ENCODE measurements at places on chromosomes 1 and 21.

- no peak for DNase-seq
These were observed 45.3 kb downstream of the SLC66A1 start for GRCh38 chr1:19357299-19357986.

GRCh38 chr1:221045842-221046831 lies 166.9 kb downstream of the HLX start:
- no peak for DNase-seq

GRCh38 chr1:54812801-54813484 lies 11.8 kb upstream of the TTC22 start:
- no peak for DNase-seq

DNA sequence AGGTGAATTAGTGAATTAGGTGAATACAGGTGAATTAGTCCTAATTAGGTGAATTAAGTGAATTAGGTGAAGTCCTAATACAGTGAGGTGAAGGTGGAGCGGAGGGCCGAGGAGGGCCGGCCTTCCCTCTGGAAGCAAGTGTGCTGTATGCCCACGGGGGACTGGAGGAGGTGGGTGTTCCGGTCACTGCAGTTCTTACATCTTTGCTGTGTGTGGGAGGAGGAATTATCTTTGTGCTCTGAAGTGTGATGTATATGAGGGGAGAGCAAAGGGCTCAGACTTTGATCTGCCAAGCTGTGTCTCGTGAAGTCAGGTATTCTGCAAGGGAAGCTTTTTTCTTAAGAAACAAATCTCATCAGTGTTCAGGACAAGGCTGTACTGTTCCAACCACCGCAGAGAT lies 45.4 kb downstream of the AGPAT3 start:
- DNase-seq = no peak

- no peak for DNase-seq
These were observed 8.6 kb downstream of the LDLRAD1 start for GRCh38 chr1:54009406-54009805.

DNA sequence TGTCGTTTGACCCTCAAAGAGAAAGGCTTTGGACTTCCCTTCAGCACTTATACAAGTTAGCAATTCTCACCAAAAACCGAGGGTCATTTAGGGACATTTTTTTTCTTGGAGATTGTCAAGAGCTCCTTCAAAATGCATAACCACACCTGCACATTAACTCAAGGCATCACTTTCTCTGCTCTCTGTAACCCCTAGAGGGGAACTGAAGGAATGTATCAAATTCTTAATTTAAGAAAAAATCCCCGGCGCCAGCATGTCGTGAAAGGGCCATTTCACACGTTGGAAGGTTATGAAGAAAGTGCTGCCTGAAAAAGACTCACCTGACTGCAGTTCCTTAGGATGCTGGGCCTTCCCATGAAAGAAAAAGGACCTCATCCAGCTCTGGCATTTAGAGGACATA lies 131.6 kb upstream of the ZC3H12A start:
- no peak for DNase-seq

DNA sequence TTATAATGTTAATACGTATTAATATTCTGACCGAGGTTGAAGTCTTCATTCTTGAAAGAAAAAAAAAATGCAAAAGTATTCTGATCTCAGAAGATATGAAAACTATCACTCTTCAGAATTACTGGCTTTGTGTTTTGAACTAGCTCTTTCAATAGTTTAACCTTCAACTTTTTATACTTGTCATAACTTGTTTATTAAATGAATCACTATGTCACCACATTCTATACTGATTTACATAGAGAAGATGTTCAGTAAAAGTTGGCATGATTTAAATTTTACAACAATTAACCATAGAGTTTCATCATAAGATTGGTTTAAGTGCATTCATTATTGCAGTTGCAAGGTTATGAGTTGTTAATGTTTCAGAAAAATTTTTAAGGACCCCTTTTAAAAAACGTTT lies 57.3 kb downstream of the HS2ST1 start:
- DNase-seq = no peak

DNA sequence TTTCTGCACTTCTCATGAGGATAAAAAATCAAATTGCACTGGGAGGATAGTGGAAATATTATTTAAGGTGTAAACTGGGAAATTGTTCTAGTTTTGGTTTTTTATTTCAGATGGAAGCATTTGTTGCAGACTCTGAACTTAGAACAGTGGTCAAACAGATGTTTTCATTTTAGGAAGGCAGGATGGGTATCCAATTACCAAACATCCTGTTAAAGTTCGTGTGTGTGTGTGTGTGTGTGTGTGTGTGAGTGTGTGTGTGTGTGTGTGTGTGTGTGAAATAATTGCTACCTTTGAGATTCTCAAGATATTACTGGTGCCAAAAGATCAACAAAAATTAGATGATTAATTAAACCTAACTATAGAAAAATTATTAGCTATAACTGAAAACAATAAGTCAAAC lies 24.3 kb upstream of the DUSP10 start:
- no peak for DNase-seq

DNA sequence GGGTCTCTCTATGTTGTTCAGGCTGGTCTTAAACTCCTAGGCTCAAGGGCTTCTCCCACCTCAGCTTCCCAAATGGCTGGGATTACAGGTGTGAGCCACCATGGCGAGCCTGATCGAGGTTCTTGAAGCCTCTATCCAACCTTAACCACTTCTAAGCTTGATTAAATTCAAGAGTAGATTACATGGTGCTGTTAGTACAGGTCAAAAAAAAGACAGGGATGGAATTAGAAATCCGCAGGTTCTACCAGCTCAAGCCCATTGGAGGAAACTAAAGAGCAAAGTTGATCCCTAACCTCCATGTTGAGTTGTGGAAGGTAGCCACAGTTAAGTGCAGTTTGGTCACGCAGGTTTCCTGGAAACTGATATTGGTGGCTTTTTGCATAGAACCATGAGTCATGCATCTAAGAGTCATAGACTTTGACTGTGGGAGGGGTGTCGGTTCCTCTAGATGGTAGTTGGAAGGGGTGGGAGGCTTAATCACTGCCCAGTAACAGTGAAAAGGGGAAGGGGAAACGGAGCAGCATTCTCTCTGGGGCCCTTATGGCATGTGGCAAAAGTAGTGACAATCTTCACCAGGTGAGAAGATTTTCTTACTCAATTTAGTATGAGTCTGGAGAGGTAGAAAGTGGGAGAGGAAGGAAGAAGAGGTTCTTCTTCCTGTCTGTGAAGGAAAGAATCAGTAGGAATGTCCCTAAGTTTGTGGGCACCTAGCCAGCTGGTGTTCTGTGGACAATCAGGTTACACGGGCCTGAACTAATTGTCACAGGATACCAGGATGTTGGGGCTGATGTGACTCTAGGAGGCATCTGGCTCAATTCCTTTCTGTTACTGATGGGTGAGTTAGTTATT lies 7.0 kb downstream of the CD53 start:
- DNase-seq = no peak

- peak; percentile 11 for DNase-seq
These were observed 99.7 kb downstream of the NMNAT2 start for GRCh38 chr1:183318433-183318832.

- DNase-seq = no peak
These were observed 30.5 kb downstream of the NRIP1 start for GRCh38 chr21:15034126-15034853.

- DNase-seq = no peak
These were observed 685 bp downstream of the CRTC2 start for GRCh38 chr1:153957744-153958110.

GRCh38 chr1:152546704-152547103 lies 19.9 kb downstream of the LCE3E start:
- DNase-seq = no peak

DNA sequence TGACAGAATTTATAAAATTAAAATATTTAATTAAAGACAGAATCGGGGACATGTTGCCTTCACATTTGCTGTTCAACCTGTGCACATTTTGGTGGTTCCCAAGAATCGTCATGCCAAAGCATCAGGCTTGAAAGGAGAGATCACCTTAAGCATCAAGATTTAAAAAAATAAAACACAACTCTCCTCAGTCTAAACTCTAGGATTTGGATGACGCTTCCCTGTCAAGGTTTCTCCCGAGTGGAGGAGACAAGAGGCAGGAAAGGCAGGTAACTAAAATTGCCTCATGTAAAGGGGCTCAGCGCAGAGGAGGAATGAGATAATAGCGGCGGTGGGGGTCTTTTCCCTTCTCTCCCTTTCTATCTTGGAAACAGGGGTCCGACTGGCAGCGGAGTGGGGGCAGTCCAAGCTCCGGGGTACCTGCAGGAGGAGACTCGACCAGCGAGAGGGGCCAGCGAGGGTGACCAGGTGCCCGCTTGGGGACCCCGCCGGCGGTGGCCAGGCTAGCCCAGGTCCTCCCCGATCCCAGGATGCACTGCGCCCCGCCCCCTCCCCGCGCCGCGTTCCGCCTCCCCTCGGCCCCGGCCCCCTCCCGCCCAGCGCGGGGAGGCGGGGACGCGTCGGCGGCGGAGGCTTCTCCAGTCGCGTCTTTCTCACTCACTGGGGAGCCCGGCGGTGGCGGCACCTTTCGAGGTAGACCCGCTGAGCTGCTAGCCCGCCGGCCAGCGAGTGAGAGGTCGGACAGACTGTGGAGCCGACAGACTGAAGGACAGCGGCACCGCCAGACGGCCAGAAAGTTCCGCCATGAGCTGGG lies at the start of gene FNBP1L:
FNBP1L (plus strand) TSS at position 638 of the 811 bp plus-strand sequence; CDS start at position 802, 164 bp downstream.
- no peak for DNase-seq

DNA sequence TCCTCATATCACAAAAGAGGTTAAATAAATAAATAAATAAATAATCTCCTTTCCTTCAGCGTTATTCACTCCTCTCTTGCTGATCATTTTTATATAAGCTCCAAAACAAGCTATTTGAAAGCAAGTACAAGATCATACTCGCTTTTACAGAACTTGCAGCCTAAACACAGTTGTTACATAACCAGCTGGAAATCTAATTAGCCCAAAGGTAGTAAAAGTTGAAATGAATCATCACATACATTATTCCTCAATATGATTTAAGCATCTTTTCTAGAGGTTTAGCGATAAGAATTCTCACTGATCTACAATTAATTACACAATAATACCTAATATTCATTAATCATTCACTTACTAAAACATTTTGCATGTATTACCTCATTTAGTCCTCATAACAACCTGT lies 160.2 kb downstream of the COP1 start:
- DNase-seq = no peak

GRCh38 chr21:19683492-19683891 lies 1279.9 kb upstream of the TMPRSS15 start:
- DNase-seq = no peak

- DNase-seq = no peak
These were observed 26.1 kb downstream of the PALMD start for GRCh38 chr1:99672038-99672437.

DNA sequence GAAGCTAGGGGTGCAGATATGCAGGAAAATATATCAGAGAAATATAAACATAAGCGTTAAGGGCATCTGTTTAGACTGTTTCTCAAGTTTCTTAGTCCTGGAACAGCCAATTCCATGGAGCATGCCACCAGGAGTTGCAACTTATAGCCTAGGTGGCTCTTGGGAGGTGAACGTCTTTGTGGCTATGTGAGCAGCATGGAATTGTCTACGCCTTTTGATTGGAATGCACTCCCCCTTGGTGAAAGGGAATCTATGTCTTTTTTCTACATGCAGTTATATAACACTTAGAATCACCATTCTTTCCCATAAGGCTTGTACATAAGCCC lies 12.4 kb downstream of the RCSD1 start:
- DNase-seq = no peak

GRCh38 chr1:245039196-245039595 lies 115.6 kb upstream of the KIF26B start:
- no peak for DNase-seq

DNA sequence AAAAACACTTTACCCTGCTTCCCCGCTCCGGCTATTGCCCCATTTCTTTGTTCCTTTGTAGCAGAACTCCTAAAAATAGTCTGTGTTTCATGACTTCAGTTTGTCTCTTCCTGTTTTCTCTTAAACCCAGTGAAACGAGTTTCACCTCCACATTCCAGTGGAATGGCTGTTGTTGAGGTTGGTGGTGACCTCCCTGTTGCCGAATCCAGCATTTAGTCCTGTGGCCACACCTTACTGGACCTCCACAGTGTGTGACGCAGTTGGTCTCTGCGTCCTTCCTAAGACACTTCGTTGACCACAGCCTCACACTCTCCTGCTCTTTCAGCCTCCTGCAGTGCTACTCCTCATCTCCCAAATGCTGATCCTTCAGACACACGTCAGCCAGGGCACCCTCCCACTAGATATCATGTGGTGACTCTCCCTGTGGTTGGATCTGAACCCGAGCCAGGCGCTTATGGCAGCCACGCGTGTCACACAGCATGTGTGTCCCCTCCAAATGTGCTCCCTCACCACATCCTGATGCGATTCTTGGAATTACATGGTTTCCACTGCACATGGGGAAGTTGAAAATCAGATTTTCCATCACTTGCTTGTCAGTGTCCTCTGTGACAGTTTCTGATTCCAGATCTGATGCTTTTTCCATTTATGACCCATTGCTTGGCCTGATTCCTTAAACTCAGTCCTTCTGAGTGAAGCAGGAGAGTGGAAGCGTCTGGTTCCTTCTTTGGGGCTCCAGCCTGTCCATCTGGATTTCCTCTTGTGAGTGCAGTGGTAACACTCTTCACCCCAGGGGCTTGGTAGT lies 99.1 kb upstream of the ARTN start:
- DNase-seq = peak; percentile 42

DNA sequence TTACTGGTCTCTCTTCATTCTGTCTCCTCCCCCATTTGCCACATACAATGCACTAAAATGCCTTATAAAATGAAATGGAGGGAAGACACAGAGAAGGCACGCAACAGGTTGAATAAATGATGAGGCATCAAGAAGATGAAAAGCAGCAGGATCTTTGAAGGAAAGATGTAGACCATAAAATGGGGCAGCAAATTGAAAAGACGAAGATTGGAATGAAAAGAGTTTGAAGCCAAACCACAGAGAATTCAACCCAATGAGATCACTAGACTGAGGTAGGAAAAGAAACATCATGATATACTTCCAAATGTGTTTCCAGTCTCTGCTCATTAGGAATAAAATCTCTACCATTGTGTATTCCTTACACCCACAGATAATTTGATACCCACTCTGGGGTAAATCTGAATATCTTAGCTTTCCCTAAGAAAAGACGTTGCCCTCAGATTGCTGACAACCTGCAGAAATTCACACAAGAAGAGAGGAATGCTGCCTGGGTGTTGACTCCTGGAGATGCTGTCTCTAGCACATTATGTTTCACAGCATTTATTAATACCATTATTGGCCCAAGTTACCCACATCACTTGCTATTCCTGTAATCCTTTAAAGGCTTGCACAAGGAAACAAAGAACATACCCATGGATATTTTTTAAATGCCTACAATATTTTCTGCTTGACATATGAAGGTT lies 230.9 kb downstream of the LTN1 start:
- no peak for DNase-seq

GRCh38 chr1:205381305-205381704 lies 24.6 kb upstream of the KLHDC8A start:
- DNase-seq = no peak

GRCh38 chr1:8016210-8016894 lies 9.8 kb downstream of the ERRFI1 start:
- no peak for DNase-seq

DNA sequence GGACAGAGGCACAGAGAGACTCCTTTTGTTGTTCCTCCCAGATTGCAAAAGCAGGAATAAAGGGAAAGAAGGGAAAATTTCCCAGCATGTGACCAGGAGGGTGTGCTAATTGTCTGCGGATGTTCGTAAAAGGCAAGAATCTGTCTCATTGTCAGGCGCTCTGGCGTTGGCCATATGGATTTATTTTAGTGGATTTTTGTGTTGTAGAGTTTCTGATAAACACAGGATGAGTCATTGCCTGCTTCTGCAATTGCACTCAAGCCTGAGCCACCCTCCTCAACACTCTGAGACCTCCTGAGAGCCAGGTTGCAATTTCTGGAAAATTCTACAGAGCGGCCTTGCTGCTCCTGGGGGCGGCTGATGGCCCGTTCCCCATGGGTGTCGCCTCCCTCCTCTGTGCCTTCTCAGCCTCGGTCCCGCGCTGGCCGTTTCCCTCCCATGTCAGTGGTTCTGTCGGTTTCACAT lies 227.7 kb downstream of the KAZN start:
- DNase-seq = peak; percentile 42

Measured in foreskin melanocyte (primary cell).